ENCODE measurements at places on chromosomes 7 and 10. TPM values are rescaled to one million over a fixed set of nuclear protein-coding genes. Genes with fewer than 3 reads are reported as not detected.

Gene OPALIN
- total RNA-seq, result not detected

Gene EPHA1
- total RNA-seq, result 176 TPM

Gene FAM221A
- 16.6 TPM for total RNA-seq

Gene CCL26
- total RNA-seq, result 2.6 TPM

Gene PSMG3
- 49.8 TPM for total RNA-seq
